ENCODE measurements at places on chromosomes 13 and 19. TPM values are rescaled to one million over a fixed set of nuclear protein-coding genes. Genes with fewer than 3 reads are reported as not detected.

GRCh38 chr19:1699998-1700732 is 47.8 kb upstream of the TCF3 start:
- DNase-seq, result no peak

- DNase-seq, result no peak
Measured at GRCh38 chr13:27601803-27602202, 18.5 kb downstream of the LNX2 start.

DNA sequence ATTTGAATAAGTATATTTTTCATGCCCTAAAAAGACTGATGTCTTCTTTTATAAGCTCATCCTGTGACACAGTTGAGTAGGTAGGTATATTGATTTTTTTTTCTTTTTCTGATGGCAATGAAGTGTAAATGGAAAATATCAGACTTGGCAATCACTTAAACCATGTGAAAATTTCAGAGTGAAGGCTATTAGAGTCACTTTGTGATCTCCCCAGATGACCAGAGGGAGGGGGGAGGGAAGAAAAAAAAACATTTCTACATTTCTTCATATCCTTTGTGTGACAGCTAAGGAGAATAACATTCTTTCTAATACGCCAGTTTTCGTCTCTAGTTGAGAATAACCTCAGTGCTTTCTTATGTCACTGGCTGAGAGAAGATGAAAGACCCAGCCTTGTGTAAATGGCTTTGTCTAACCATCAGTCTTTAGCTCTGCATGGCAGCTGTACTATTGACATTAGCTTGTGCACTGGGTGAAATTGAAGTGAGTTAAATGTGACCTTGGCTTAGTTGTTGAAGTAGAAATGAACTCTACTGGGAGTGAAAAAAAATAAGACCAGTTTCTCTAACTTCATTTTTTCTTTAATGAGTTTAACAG is 332.1 kb upstream of the DACH1 start:
- DNase-seq, result no peak

DNA sequence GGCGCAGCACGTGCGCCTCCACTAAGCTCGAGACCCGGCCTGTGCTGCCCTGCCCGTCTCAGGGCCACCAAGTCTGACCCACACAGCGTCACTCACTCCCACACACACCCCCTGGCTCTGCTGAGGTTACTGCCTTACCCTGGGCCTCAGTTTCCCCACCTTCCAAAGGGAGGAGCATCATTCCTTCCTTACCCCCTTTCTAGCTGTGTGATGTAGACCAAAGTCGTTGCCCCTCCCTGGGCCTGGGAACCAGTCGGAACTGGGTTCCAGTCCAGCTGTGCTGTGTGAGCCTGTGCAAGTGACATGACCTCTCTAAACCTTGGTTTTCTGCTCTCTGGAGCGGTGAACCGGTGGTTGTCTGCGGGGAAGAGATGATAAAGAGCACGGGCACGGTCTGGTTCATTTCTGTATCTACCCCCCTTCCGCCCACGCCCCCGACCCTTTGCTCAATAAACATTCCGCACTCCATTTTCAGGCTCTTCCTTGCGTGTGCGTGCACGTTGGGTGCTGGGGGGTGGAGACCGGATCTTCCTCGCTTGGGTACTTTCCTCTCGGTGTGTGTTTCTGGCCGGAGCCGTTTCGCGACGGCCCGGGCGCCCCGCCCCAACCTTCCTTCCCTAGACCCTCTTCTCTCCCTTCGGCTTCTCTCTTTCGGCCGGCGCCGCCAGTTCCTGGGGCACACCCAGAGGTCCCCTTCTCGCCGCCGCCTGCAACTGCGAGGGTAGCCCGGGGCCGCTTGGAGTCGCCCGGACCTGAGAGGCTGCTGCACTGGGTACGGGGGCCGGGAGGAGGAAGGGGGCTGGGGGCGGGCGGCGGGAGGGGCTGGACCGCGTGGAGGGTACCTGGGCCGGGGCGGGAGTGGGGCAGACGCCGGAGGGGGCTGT is at the start of gene ZNF581:
ZNF581 (plus strand) TSS at position 647 of the 884 bp plus-strand sequence. CDS start 923 bp downstream, outside the sequence.
- DNase-seq, result peak; percentile 90

- peak; percentile 83 for DNase-seq
Measured at GRCh38 chr13:23980160-23980551, 82.9 kb upstream of the C1QTNF9B start.

- DNase-seq, result no peak
Measured at GRCh38 chr13:24664726-24665409, 15.3 kb upstream of the ATP12A start.

- peak; percentile 73 for DNase-seq
Measured at GRCh38 chr19:49436381-49437017, 4.8 kb downstream of the SLC17A7 start.

DNA sequence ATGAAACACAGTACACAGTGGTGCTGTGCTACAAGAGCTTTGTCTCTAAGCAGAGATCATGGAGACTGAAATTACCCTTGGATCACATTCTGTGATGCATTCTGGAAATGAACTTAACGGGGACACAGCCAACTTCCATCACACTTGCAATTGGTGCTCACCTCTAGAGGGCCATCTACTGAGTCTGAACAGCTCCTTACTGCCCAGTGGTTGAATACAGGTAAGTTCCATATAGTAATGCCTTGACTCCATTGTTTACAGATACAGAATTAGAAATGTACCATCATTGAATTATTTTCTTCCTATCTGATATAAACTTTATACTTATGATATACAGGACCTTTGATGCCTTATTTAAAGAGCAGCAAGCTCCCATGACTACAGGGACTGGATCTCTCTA is 686.4 kb downstream of the PCDH9 start:
- DNase-seq, result no peak

GRCh38 chr19:51098365-51099046 is 9.7 kb downstream of the CTU1 start:
- peak; percentile 36 for DNase-seq

GRCh38 chr13:31199527-31199848 is 287 bp upstream of the B3GLCT start:
- DNase-seq, result no peak

DNA sequence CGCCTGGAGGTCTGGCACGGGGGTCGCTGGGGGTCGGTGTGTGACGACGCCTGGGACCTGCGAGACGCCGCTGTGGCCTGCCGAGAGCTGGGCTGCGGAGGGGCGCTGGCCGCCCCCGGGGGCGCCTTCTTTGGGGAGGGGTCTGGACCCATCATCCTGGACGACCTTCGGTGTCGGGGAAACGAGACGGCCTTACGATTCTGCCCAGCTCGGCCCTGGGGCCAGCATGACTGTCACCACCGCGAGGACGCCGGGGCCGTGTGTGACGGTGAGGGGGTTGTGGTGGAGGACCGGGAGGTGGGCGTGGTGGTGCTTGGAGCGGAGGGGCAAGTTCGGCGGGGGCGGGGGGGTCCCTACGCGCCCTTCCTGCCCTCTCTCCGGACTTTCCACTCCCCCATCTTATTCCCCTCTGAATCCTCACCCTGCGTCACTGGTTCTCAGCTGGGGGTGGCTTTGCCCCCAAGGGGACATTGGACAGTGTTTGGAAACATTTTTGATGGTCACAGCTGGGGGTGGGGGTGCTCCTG is 5.5 kb downstream of the SSC5D start:
- no peak for DNase-seq

DNA sequence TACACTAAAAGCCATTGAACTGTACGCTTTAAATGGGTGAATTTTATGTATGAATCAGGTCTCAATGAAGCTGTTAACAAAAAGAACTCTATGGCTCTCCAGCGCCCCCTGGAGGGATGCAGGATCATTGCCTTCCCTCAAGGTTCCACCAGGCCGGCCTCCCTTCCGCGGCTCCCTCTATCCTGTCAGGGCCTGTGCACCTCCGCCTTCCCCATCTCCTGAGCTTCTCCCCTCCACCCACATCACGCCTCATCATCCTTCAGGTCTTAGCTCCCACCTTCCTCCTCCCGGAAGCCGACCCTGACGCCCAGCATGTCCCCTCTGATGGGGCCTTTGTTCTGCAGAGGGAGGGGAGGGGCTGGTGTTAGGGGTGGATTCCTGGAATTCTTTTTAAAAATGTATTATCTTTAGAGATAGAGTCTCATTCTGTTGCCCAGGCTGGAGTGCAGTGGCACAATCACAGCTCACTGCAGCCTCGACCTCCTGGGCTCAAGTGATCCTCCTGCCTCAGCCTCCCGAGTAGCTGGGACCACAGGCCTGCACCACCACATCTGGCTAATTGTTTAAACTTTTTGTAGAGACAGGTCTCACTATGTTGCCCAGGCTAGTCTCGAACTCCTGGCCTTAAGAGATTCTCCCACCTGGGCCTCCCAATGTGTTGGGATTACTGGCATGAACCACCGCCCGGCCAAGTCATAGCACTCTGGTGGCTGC is 27.7 kb downstream of the MEIS3 start:
- peak; percentile 77 for DNase-seq

DNA sequence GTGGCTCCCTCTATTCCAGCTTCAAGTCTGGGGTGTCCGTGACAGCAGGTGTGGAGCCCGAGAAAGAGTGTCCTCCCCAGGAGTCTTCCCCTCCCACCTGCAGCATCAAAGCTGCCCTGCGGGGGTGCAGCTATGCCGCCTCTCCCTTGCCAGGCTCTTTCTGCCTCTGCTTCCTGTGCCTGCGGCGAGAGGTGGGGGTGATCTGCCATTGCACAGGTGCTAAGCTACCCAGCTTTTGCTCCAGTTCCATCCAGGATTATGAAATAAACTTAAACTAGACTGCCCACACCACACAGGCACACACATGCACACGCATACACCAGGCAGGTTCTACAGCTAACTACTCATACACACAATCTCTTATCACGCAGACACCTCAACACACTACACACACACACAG is 104.7 kb upstream of the CLDN10 start:
- DNase-seq, result no peak

- DNase-seq, result peak; percentile 42
Measured at GRCh38 chr19:5585461-5586299, 17.9 kb upstream of the TINCR start.

ZNF625 gene
- 9.8 TPM for total RNA-seq

METTL21C gene
- total RNA-seq, result not detected

ERICH6B gene
- not detected for total RNA-seq

RASAL3 gene
- total RNA-seq, result 88.5 TPM

NDUFB7 gene
- total RNA-seq, result 72.4 TPM

Measured in B cell (primary cell).